ENCODE measurements at places on chromosomes 5 and 9. TPM values are rescaled to one million over a fixed set of nuclear protein-coding genes. Genes with fewer than 3 reads are reported as not detected.
A peak's percentile ranks its signal among the peaks of the same experiment; 100 is the strongest.

DNA sequence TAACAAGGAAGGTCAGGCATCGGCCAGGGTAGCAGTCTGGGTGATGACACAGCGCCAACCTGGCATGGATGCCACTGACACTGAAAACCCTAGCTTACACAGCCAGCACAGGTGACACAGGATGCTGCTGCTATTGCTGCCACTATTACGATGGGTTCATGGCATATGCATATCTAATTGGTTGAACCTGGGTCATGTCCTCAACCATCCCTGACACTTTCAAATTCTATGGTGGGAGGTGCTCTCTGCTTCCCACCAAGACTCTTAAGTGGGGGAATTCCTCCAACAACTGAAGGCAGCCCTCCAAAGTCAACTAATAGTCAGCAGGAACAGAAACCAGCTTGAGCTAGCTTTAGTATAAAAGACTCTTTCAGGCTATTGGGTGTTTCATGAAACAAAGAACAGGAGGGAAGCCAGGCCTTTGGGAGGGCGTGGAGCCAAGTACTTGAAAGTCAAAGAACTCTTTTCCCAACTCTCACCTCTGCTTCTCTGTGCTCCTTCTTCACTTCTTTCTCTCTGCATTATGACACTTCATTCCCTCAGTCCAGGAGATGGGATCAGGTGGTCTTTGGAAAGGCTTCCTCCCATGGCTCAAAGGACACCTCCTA, 21.3 kb downstream of the PTTG1 start:
- DNase-seq: no peak

DNA sequence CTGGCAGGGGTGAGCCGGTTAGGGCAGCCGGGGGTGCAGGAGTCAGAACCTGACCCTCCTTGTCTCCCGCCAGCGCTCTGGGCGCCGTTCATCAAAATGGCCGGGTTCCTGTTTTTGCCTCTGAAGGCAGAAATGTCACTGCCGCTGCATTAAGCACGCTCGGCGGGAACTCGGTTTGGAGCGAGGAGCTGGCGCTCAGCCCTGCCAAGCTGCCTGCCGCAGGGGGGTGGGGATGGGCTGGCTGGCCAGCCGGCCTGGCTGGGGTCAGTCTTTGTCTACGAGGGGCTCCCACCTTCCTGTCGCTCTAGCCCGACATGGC, 63.7 kb downstream of the CXXC5 start:
- DNase-seq: peak; percentile 59

GRCh38 chr9:136965771-136966484, 11.4 kb upstream of the PTGDS start:
- peak; percentile 31 for DNase-seq

The RANBP3L gene
- total RNA-seq: 0.76 TPM

The SYK gene
- total RNA-seq: not detected

The NADK2 gene
- total RNA-seq: 36.4 TPM

GRCh38 chr9:126327006-126327713, 531 bp downstream of the MVB12B start:
- no peak for DNase-seq

DNA sequence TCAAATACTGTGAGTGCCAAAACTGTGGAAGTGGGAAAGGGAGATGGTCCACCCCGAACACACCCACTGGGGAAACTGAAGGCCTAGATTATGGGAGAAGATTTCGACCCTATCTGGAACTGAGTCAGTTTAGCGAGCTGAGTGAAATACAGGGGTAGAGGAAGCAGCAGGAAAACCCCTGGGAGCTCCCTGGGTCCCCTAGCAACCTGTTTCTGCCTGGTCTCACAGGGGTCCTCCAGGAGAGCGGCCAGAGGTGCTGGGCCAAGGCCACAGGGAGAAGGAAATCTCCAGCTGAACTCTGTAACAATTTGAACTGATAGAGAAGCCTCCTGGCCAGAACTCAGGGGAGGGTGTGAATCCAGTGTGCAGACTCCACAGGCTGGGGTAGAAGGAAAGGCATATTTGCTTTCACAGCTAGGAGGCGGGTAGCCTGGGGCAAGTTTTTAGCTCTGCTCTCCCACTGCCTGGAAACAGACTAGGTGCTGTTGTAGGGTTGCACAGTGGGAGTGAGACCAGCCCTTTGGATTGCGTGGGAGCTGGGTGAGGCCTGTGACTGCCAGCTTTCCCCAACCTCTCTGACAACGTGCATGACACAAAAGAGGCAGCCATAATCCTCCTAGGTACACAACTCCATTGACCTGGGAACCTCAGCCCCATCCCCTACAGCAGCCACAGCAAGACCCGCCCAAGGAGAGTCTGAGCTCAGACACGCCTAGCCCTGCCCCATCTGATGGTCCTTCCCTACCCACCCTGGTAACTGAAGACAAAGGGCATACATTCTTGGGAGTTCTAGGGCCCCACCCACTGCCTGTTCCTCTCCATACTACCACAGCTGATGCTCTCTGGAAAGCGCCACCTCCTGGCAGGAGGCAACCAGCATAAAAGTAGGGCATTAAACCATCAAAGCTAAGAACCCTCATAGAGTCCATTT, 78.8 kb upstream of the GPBP1 start:
- DNase-seq: no peak

- DNase-seq: peak; percentile 52
Measured at GRCh38 chr5:43203373-43203772, 11.3 kb downstream of the NIM1K start.

- peak; percentile 77 for DNase-seq
Measured at GRCh38 chr9:94801234-94801633, 74.7 kb downstream of the AOPEP start.

The FAM221B gene
- not detected for total RNA-seq

DNA sequence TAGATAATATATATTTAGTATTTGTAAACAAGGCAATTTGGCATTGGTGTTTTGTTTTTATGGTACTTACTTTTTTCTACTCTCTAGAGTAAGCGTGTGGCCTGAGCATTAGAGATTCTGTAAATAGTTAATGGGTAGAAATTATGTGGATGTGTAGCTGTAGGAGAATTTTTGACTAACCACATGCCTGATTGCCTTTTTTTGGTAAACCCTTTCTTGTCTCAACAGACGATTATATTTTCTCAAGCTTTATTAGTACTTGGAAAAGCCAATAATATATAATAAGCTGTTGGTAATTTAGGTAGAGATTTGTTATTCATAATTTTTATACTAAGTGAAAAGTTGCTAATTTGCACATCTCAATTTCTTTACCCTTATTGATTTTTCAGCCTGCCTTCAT, 76.8 kb downstream of the FCHO2 start:
- no peak for DNase-seq

DNA sequence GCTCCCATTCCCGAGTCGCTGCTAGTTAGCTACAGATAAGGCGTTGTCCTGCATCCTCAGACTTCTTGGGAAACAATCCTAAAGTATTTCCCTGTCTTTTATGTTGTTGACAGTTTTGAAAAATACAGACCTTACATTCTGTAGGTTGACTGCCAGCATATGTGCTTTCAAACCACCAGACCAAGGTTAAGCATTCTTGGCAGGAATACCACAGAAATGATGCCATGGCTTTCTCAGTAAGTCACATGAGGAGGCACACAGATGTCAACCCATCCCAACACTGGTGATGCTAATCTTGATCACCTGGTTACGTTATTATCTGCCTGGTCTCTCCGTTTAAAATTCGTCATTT, 871 bp downstream of the GLE1 start:
- DNase-seq: peak; percentile 40

The PCDHA13 gene
- total RNA-seq: not detected

GRCh38 chr5:88384886-88385285, 116.2 kb upstream of the TMEM161B start:
- DNase-seq: no peak

DNA sequence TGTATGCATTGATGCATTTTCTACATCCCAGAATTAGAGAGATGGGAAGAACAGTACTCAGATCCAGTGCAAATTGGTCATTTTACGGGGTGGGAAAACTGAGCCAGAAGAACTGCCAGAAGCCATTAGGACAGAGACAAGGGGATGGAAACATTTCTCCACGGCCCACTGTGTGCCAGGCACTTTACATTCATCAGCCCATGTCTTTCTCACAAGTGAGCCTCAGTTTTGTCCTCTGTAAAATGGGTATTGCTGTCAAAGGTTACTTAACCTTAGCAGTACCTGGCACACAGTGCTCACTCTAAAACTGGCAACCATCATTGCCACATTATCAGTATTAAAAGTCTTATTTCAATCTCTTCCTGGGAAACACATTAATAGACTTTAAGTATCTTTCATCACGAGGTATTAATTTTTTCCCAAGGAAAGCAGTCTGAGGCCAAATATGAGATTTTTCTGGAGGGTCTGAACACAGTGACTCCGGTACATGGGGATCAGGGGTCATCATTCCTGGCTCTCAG, 5.2 kb downstream of the DUSP1 start:
- no peak for DNase-seq

GRCh38 chr9:98545021-98545420, 163.7 kb downstream of the GABBR2 start:
- DNase-seq: no peak

The EIF4E1B gene
- total RNA-seq: not detected

DNA sequence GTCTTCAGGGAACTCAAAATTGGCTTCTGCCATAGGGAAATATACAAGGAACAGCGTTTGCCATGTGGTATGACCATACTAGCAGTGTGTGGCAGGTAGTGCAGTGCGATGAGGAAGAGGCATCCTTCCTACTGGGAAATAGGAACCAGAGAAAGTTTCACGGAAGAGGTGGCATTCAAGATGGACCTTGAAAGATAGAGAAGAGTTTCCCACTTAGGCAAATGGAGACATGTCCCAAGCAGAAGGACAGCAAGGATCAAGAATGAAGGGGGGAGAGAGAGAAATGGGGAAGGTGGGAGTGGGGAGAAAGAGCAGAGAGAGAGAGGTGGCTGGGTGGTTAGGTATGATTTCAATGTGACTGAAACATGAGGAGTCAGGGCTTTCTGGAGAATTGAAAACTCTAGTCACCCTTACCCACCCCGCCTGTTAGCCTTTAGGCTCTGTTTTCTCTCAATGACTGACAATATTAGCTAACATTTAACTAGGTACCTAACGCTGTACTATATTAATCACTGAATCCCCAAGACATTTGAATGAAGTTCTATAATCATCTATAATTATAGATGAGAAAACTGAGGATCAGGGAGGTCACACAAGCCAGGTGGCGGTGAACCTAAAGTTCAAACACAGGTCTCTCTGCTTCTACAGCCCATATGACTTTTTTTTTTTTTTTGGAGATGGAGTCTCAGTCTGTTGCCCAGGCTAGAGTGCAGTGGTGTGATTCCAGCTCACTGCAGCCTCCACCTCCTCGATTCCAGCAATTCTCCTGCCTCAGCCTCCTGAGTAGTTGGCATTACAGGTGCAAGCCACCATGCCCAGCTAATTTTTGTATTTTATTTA, 171.3 kb downstream of the NR3C1 start:
- no peak for DNase-seq

The ZBTB34 gene
- total RNA-seq: 4.3 TPM

DNA sequence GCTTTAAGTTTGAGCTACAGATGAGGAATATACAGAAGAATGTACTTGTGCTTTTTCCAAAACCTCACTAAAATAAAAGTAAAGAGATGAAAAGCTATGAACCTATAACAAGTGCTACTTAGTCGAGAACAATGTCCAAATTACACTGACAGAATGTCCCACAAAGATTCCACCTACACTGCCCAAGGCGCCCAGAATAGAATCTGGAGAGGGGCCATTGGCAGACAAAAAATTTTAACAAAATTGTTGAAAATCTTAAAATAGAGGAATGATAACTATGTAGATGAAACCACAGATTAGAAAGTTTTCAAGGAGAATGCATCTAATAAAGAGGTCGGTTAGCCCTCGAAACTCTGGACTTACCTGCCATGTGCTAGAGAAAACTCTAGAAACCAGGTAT, 235.3 kb downstream of the CETN3 start:
- peak; percentile 4 for DNase-seq

The CCL28 gene
- total RNA-seq: not detected

GRCh38 chr5:117463881-117464570, 889.4 kb upstream of the SEMA6A start:
- no peak for DNase-seq

DNA sequence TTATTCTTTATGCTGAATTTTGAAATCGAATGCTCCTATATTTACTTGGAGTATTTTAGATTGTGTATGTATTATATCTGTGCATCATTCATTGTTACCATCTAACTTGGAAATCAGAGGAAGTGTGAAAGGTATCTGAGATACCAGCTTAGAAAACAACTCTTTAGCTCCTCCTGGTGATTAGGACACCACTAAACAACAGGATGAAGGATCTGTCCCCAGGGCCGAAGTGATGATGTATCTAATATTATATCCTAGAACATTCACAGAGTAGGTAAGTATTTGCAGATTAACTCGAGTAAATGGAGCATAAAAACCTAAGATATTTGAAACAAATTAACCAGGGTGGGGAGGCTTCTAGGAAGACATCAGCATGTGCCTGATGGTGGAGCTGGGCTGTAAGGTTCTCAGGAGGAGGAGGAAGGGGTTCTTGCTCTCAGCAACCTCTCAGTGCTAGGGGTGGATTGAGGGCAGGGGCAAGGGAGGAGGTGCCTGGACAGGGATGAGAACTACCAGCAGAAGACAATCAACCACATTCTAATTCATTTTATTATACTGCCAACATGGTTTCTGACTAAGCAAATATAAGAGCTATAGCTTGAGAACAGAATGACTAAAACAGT, 2.6 kb upstream of the NFIL3 start:
- peak; percentile 71 for DNase-seq

DNA sequence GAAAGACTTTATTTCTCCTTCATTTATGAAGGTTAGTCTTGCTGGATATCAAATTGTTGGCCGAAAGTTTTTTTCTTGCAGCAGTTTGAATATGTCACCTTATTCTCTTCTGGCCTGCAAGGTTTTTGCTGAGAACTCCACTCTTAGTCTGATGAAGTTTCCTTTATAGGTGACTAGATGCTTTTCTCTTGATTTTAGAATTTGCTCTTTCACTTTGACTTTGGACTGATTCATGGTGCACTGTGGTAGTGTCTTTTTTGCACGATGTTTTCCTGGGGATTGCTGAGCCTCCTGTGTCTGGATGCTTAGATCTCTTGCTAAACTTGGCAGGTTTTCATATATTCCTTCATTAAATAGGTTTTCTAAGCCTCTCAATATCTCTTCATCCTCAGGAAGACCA, 12.4 kb downstream of the AHRR start:
- DNase-seq: no peak

The KIF3A gene
- 4.7 TPM for total RNA-seq

The MARCOL gene
- not detected for total RNA-seq

GRCh38 chr5:112264666-112265065, 154.4 kb downstream of the EPB41L4A start:
- no peak for DNase-seq

DNA sequence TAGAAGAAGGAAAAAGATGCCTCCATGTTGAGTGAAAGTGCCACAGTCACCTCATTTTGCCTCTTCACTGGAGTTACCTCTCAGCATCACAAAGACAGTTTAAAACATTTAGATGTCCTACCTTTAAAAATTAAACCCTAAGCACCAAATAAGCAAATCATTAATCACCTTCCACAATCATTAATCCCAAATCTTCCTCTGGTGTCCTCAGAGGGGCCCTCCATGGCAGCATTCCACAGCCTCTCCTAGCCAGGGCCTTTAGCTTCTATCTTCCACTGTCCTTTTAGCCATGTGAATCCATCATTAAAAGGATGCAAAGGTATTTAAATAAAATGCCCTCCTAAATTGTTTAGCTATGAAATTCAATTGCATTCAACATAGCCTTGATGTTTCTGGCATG, 310.8 kb downstream of the PDE4D start:
- no peak for DNase-seq

The CARD9 gene
- 0.05 TPM for total RNA-seq

All from M059J (cell line).